ENCODE measurements at places on chromosomes 13 and 19.
A peak's percentile ranks its signal among the peaks of the same experiment; 100 is the strongest.

DNA sequence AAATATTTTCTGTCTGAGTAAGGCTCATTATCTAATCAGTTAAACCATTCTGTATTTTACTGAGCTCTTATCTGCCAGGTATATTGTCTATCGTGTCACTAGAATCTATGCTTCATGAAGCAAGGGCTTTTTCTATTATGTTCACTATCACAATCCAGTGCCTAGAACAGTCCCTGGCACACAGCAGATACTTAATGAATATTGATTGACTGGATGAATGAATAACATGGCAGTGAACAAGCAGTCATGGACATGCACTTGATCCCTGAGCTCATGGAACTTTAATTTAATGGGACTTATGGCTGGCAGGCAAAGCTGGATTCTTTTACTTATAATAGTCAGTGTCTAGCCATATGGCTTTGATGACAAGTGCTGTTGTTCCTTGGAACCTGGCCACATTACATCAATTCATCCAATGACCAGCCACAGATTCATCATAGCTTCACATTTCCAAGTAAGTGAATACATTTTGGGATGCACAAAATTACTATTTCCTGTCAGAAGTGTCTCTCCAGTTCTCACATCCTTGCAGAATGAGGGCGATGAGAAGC is 214.8 kb downstream of the COG6 start:
- peaks cover under 1% of the 10 kb centered on the region for H3K4me1 ChIP-seq
- no peak for DNase-seq
- H3K27ac ChIP-seq = no peak overlapping the region
- no peak overlapping the region for H3K4me3 ChIP-seq
- no peaks in the 10 kb centered on the region for H3K36me3 ChIP-seq

- no peak overlapping the region for H3K27ac ChIP-seq
- no peak overlapping the region for H3K4me3 ChIP-seq
- H3K4me1 ChIP-seq = no peaks in the 10 kb centered on the region
- DNase-seq = no peak
- no peaks in the 10 kb centered on the region for H3K27me3 ChIP-seq
Observed at GRCh38 chr13:84659359-84659661, 777.0 kb upstream of the SLITRK1 start.

GRCh38 chr19:10535613-10536012 is 8.1 kb upstream of the ATG4D start:
- peak; percentile 37 for DNase-seq
- H3K4me1 ChIP-seq = no peaks in the 10 kb centered on the region
- no peaks in the 10 kb centered on the region for H3K36me3 ChIP-seq
- peaks cover 34% of the 10 kb centered on the region for H3K27me3 ChIP-seq
- no peak overlapping the region for H3K27ac ChIP-seq

DNA sequence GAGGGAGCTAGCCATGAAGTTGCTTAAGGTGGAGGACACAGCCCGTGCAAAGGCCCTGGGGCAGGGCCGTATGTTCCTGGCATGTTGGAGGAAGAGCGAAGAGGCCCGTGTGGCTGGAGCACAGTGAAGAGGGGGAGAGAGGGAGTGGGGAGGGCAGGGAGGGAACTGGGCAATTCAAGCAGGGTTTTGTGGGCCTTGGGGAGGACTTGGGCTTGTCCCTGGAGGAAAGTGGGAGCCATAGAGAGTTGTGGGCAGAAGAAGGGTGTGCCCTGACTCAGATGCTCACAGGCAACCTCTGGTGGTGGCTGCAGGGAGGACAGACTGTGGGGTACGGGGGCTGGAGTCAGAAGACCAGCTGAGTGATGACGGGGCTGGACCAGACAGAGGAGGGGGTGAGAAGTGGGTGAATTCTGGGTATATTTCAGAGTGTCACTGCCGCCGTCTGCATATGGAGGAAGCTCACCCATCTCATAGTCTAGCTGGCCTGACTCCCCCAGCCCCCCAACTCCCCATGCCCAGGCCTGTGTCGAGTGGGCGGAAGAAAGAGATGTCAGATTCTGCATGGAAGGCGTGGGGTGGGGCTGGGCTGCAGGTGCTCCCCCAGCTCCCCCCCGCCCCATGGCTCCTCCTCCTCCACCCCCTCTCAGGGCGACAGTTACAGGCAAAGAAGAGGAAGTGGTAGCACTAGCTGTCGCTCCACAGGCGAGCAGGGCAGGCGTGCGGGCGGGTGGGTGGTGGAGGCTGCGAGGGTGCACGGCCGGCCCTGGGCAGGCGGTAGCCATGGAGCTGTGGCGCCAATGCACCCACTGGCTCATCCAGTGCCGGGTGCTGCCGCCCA is at the start of gene VAV1:
Gene VAV1, plus strand, starts transcription at position 681 of the 838 bp plus-strand sequence. Its CDS starts 100 bp downstream, at position 781.
- no peak within 1 kb of the TSS for H3K27ac ChIP-seq
- no peaks in the 10 kb centered on the region for H3K36me3 ChIP-seq
- H3K27me3 ChIP-seq = peaks cover 20% of the 10 kb centered on the region
- H3K4me3 ChIP-seq = no peak within 1 kb of the TSS
- DNase-seq = no peak

- no peaks in the 10 kb centered on the region for H3K27me3 ChIP-seq
- H3K4me3 ChIP-seq = no peak overlapping the region
- H3K4me1 ChIP-seq = peaks cover 6% of the 10 kb centered on the region
- DNase-seq = peak; percentile 24
- H3K27ac ChIP-seq = no peak overlapping the region
Observed at GRCh38 chr13:75415171-75415570, 66.8 kb downstream of the TBC1D4 start.

DNA sequence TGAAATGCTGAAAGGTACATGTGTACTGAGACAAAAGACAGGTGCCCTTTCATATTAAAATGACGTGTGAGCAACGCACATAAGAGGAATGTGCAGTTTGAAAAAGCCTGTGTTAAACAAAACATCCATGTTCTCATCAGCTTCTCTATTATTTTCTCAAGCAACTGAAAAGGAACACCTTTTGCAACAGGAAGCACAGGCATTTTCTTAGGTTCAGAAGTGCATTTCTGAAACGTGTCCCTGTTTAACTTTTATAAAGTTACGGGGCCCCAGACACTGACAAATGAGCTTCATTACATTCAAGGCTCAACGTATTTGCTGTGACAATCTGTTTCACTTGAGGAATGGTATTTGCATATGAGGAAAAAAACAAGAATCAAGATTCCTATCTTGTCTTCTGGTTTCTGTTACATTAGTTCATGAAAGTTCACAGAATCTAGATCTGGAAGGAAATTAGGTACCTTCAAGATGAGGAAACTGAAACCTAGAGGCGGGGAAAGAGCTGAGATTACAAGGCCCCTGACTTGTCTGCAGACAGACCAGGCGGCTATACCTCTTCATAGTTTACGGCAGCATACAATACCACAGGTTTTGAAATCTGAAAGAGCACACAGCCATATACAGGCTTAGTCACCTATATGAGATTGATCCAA is 431.7 kb downstream of the KLF12 start:
- no peak overlapping the region for H3K4me3 ChIP-seq
- H3K4me1 ChIP-seq = peaks cover 1% of the 10 kb centered on the region
- no peaks in the 10 kb centered on the region for H3K27me3 ChIP-seq
- peaks cover 27% of the 10 kb centered on the region for H3K36me3 ChIP-seq

DNA sequence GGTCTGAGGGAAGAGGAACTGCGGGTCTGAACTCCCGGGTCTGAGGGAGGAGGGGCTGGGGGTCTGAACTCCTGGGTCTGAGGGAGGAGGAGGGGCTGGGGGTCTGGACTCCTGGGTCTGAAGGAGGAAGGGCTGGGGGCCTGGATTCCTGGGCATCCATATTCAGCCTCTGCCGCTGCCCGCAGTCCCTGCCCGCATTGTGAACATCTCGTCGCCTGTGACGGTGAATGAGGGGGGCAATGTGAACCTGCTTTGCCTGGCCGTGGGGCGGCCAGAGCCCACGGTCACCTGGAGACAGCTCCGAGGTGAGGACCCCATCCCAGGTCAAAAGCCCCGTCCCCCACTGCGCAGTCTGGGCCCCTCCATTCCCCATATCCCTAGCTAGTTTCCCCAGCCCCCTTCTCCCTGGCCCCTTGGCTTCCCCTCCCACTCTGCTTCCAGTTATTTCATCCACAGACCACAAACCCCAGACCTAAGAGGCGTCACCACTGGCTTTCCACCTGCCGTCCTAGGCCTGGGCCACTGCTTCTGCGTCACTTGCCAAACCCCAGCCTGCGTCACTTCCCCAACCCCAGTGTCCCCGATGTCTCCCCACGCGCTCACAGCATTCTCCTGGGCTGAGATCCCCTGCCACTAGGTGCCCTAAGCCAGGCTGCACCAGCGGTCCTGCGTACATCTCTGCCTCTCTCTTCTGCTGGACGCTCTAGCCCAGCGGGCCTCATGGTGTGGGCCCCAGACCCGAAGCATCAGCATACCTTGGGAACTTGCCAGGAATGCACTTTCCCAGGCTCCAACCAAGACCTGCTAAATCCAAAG is 13.9 kb downstream of the IGLON5 start:
- H3K36me3 ChIP-seq = no peaks in the 10 kb centered on the region
- DNase-seq = no peak
- H3K4me3 ChIP-seq = no peak overlapping the region
- H3K4me1 ChIP-seq = no peaks in the 10 kb centered on the region
- peaks cover 47% of the 10 kb centered on the region for H3K27me3 ChIP-seq

GRCh38 chr13:93227878-93228642 is 1.5 kb downstream of the GPC6 start:
- peaks cover 2% of the 10 kb centered on the region for H3K4me1 ChIP-seq
- H3K27ac ChIP-seq = peak overlapping the region; percentile 62
- H3K4me3 ChIP-seq = peak overlapping the region; percentile 89
- H3K36me3 ChIP-seq = no peaks in the 10 kb centered on the region

DNA sequence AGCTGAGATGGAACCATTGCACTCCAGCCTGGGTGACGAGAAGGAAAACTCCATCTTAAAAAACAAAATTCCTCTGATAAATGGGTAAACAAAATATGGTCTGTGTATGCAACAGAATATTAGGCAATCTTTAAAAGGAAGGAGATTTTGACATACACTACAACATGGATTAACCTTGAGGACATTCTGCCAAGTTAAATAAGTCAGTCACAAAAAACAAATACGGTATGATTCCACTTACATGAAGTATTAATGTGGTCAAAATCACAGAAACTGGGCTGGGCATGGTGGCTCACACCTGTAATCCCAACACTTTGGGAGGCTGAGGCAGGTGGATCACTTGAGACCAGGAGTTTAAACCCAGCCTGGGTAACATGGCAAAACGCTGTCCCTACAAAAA is 3.0 kb upstream of the ZNF444 start:
- H3K27ac ChIP-seq = no peak overlapping the region
- peaks cover 3% of the 10 kb centered on the region for H3K36me3 ChIP-seq
- DNase-seq = no peak
- peaks cover 14% of the 10 kb centered on the region for H3K4me1 ChIP-seq
- H3K4me3 ChIP-seq = no peak overlapping the region

DNA sequence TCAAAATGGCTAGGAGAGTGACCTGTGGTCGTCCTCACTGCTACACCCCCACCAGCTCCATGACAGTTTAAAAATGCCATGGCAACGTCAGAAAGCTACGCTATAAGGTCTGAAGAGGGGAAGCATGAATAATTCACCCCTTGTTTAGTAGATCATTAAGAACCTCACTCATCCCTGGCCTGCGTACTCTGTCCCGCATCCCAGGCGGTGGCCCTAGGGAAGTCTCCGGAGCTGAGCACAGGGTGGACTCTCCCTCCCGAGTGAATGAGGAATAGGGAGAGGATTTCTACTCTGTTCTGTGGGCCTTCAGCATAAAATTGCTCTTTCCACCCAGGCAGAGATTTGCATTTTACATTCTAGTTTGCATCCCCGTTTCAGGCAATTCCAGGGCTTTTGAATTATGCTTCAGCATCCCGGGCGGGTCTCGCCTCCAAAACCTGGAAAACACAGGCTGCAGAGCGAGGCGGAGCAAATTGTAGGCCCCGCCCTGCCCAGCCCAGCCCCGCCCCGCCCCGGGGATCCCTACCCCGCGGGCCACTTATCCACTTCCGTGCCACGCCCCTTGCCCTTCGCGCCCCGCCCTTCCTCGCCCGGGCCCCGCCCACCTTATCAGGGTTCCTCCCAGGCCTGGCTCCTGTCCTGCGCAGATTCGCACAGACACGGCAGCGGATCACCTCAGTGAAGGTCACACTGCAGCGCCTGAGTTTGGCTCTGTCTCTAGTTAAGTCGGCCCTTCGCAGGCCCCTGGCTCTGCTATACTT is 7.5 kb upstream of the ZNF525 start:
- H3K36me3 ChIP-seq = peaks cover 6% of the 10 kb centered on the region
- H3K27me3 ChIP-seq = no peaks in the 10 kb centered on the region
- no peak overlapping the region for H3K27ac ChIP-seq
- no peak overlapping the region for H3K4me3 ChIP-seq

DNA sequence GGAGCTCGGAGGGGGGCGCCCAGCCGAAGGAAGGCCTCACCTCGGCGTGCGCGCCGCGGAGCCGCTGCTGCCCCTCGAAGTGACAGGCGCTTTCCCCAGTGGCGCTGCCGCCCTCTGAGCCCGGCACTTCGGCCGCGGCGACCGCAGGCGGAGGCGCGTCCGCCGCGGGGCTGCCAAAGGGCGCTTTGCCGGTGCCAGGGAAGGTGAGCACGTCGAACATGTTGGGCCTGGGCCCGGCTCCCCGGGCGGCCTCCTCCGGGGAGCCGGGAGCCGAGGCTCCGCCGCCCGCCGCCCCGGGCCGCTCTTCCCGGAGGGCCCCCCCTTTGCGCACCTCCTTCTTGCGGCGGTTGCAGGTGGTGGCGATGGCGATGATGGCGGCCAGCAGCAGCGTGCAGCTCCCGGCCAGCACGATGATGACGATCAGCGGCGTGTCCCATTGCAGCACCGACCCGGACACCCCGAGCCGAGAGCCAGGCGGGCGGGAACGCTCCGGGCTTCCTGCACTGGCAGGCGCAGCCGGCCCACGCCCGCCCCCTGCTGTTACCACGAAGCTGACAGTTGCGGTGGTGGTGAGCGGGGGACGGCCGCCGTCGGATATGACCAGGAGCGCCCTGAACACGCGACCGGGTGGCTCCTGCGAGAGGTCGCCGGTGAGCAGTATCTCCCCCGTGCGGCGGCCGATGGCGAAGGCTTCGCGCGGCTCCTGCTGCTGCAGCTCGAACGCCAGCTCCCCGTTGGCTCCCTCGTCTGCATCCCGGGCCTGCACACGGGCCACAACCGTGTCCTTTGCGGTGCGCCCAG is 2.5 kb downstream of the PCDH8 start:
- peaks cover 12% of the 10 kb centered on the region for H3K4me1 ChIP-seq
- DNase-seq = no peak
- H3K27ac ChIP-seq = no peak overlapping the region
- peaks cover 15% of the 10 kb centered on the region for H3K36me3 ChIP-seq
- H3K27me3 ChIP-seq = peaks cover 51% of the 10 kb centered on the region
- no peak overlapping the region for H3K4me3 ChIP-seq

DNA sequence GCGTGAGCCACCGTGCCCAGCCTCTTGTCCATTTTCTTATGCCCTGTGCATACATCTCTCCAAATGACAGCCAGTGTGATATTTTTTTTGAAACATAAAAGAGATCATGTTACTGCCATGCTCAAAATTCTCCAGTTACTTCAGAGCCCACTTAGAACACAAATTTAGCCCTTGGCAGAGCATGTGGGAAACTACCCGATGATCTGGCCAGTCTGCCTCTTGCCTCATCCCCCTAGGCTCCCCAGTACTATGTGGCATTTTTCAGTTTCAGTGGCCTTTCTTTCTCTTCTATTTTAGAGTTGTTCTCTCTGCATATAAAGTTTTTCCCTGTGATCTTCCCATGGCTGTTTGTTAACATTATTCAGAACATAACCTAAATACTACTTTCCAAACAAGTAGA is 323.0 kb downstream of the GPC5 start:
- no peak for DNase-seq
- H3K4me1 ChIP-seq = peaks cover 3% of the 10 kb centered on the region
- H3K36me3 ChIP-seq = no peaks in the 10 kb centered on the region
- no peaks in the 10 kb centered on the region for H3K27me3 ChIP-seq
- H3K4me3 ChIP-seq = no peak overlapping the region
- H3K27ac ChIP-seq = no peak overlapping the region

All from mesenchymal stem cell (in vitro differentiated cells and primary cell).